ENCODE measurements at places on chromosomes 16 and 17.
A peak's percentile ranks its signal among the peaks of the same experiment; 100 is the strongest.

DNA sequence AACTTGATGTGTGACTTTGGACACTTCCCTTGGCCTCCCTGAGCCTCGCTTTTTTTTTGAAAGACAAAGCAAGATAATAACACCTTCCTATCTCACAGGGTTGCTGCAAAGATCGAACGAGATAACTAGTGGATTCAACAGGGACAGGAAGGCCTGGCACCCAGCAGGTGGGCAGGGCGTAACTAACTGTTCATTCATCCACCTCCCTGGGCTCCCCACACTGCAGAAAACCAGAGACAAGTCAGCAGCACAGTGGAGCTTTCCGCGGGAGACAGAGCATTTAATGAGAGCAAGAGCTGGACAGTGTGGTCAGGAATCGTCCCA, 28.7 kb downstream of the SLC13A5 start:
- DNase-seq = no peak

DNA sequence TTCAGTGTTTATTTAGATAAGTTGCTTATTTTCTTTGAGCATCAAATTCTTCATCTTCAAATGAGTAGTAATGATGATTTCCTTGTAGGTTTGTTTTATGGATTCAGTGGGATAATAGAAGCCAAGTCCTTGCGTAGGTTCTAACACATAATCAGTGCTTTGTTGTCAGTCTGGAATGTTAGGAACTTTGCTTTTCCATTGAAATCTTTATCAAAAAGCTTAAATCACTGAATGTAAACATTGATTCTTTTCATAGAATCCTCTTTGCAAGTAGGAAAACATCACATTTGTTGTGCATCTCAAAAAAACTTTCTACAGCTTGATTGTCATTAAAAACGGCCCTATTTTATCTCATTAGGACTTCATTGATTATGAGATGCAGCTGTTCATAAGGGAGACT, 490.3 kb upstream of the GOT2 start:
- DNase-seq = no peak

DNA sequence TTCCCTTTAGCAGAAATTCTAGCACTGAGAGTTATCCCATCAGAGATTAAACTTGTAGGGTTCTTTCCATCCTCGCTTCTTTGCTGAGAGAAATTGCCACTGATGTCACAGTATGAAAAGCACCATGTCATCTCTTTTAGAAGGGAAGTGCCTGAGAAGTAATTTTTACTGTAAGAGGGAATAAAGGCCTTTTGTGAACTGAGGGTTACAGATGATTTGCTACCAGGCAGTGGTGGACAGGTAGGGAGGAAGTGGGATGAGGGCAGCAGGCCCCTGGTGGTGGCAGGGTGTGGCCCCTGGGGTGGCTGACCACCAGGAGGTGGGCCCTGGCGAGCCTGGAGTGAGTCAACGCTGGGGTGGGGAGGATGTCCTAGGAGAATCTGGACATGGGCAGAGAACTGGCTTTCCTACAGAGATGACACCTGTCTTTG, 6.4 kb upstream of the MILR1 start:
- DNase-seq = no peak

DNA sequence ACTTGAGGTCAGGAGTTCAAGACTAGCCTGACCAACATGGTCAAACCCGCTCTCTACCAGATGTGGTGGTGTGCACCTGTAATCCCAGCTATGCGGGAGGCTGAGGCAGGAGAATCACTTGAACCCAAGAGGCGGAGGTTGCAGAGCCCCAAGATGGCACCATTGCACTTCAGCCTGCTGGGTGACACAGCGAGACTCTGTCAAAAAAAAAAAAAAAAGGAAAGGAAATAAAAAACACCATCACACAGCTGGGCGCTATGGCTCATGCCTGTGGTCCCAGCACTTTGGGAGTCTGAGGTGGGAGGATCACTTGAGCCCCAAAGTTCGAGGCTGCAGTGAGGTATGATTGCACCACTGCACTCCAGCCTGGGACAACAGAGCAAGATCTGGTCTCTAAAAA, 13.3 kb upstream of the SBK1 start:
- DNase-seq = no peak

GRCh38 chr17:58365980-58366595, 14.1 kb upstream of the SUPT4H1 start:
- no peak for DNase-seq

DNA sequence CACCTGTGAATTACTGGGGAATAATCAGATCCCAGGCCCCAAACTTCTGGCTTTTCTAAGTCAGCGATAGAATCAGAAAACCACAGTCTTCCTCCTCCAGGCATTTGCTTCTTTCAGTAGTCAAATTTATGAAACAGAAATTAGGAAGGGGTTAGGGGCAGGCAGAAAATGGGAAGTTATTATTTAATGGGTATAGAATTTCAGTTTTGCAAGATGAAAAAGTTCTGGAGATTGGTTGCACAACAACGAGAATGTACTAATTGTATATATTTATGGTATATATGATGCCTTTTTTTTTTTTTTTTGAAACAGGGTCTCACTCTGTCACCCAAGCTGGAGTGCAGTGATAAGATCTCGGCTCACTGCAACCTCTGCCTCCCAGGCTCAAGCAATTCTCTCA, 23.5 kb downstream of the ORC6 start:
- no peak for DNase-seq

GRCh38 chr17:17874478-17874877, 37.7 kb upstream of the SREBF1 start:
- no peak for DNase-seq

- DNase-seq = no peak
Observed at GRCh38 chr16:28514246-28514645, 7.6 kb upstream of the IL27 start.

- DNase-seq = peak; percentile 1
Observed at GRCh38 chr16:17949141-17949981, 387.2 kb downstream of the NPIPA8 start.

- no peak for DNase-seq
Observed at GRCh38 chr17:82560802-82561428, 41.4 kb downstream of the FOXK2 start.

DNA sequence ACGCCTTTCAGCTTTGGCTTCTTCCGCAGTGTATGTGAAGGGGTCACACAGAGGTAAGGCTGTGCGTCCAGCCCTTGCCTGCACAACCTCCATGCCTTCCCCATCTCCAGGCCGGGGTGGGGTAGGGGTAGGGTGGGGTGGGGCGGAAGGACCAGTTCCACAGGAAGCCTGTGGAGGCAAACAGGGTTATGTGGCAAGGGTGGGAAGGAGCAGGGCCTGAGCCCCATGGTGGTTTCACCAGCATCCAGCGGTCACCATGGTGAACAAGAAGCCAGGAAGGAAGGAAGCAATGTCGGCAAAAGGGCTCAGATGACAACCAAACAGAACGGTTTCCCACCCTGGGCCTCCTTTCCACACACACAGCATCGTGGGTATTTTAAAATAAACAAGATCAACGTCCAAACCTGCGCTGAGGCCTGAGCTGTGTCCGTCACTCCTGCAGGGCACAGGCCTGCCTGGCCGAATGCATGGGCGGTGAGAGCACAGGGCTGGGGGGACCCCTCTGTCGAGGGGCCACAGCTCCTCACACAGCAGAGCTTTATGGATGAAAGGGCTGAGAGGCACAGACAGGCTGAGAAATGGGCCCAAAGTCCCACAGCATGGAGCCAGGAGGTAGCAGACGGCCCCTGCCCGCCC, 80.5 kb downstream of the ZNF778 start:
- DNase-seq = no peak

DNA sequence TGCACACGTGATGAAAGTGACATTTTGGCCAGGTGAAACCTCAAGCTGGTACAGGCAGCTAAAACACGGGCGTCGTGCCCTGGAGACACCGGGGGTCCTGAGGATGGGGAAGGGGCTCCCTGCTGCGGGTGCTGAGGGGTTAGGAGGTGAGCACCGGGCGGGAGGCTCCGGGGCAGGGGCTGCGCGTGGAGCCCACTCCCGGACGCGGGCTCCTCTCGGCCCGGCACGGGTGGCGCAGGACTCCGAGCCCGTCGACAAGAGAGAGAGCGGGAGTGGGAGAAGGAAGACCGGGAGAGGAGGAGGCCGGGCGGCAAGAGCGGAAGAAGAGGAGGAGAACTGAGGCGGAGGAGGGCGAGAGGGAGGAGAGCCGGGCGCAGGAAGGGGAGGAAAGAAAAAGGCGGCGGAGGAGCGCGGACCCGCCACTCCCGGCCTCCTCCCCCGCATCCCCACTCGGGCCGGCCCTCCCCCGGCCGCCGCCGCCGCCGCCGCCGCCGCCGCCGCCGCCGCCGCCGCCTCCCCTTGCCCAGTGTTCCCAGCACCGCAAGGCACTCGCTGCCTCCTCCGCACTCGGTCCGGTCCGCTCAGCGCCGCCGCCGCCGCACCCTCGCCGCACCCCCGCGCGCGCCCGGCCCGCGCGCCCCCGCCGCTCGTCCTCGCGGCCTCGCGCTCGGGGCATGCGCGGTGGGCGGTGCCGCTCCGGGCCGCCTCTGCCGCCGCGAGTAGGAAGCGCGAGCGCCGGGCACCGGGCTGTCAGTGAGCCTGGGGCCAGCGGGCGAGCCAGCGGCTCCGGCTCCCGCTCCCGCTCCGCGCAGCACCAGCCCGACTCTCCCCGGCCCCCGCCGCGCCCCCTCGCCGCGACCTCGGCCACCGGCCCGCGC, at the start of gene PRKCA:
Gene PRKCA, plus strand, starts transcription at position 750 of the 878 bp plus-strand sequence.
- DNase-seq = peak; percentile 55

- no peak for DNase-seq
Observed at GRCh38 chr17:72191921-72192799, 71.3 kb downstream of the SOX9 start.

All from NCI-H1105 treated with DMSO at 0.1 percent for 48 hours (cell line).